ENCODE measurements at places on chromosomes 7 and 10.

DNA sequence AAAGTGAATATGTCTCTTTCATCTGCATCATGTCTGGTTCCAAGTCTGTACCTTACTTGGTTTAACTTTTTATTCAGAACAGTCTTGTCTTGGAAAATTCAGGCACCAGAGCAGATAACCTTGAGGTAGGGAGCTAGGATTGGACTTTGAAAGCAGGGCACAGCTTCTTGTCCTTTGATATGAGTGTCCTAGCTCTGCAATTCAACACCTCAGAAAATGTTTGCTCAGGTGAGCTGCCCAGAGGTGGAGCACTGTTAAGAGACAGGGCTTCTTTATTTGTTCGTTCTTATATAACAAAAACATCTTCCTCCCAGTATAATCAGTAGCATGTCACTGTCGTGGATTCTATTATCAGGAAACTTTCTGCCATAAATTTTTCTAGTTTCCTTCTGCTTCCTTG is 118.3 kb downstream of the LRRC4 start:
- no peak for DNase-seq

DNA sequence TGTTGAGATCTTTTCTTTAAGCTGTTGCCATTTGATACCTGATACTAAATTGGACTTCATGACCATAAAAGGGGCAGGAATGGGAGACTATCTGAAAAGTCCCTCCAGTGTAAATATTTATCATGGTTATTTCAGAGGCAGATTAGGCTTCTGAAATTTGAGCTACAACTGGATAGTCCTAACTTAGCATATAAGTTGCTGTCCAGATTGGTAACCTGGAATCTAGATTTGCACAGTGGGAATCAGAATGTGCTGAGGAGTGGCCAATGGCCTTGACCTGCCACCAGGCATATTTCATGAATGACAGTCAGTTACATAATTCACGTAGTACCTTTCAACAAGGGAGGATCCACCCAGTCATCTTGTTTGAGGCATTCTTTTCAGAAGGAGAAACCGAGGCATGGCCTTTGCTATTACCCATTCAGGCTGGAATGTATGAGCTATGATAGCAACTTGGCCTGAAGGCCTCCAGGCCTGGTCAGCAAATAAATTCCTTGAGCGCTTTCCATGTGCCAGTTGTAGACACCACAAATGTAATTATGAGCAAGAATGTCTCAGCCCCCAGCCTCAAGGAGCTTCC is 80.0 kb downstream of the EEPD1 start:
- DNase-seq, result no peak

DNA sequence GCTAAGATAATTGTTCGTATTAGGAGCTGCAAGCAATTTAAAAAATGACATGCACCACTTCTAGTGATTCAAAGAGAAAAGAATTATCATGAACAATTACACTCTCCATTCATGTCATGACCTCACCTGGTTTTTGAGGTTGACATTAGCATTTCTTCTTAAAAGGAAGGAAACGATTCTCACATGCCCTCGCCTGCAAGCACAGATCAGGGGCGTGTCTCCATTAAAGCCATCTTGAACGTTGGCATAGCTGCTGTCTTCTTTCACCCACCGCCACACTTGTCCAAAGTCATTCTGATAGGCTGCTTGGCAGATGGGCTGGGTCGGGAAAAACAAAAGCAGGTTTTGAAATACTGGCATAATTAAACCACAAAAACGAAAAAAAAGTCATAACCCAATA is 19.9 kb downstream of the ANKRD22 start:
- DNase-seq, result peak; percentile 66

- DNase-seq, result no peak
Observed at GRCh38 chr7:370259-370625, 80.3 kb downstream of the FOXL3 start.

- DNase-seq, result no peak
Observed at GRCh38 chr10:15863733-15864132, 3.4 kb upstream of the MINDY3 start.

- DNase-seq, result peak; percentile 39
Observed at GRCh38 chr7:92246360-92247101, 757 bp downstream of the ANKIB1 start.

- DNase-seq, result no peak
Observed at GRCh38 chr7:37817591-37817960, 30.8 kb upstream of the NME8 start.

DNA sequence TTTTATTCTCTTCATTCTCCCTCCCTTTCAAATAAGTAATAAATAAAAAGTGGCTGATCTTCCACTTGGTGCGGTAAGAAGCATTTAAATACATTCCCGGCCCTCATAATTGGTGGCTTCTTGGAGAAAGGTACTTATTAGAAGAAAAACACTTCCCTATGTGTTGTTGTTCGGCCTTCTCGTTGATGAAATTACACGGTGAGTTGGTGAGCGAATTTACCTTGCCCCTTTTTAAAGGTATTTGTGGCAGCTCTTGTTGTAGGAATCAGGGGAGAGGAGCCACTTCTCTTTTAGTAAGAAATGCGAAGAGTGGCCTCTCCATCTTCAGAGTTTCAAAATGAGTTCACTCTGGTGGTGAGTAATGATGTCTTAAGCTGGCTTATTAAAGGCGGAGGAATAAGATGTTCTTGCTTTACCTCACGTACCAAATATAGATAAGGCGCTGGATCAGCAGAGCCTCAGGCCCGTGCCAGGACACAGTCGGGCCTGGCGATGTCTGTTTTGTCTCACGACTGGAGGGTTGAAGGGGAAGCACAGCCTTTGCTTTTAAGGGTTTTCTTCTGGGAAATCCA is 135.9 kb downstream of the CUX1 start:
- DNase-seq, result no peak

GRCh38 chr10:17455015-17455520 is 673 bp upstream of the ST8SIA6 start:
- DNase-seq, result no peak

DNA sequence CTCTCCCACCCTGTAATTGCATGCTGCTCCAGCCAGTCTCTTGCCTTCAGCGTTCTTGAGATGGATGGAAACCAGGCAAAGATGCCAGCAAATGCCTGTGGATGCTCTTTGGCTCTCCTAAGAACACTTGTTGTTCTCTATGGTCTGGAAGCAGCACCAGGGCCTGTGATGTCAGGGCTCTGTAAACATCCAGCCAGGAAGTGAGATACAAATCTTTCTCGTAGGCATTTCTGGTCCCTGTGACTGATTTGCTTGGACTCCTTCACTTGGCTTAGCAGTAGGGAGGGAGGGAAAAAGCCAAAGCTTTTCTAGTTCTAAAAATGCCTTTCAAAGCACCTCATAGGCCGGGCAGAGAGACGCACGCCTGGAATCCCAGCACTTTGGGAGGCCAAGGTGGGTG is 201.3 kb downstream of the REEP3 start:
- DNase-seq, result no peak

DNA sequence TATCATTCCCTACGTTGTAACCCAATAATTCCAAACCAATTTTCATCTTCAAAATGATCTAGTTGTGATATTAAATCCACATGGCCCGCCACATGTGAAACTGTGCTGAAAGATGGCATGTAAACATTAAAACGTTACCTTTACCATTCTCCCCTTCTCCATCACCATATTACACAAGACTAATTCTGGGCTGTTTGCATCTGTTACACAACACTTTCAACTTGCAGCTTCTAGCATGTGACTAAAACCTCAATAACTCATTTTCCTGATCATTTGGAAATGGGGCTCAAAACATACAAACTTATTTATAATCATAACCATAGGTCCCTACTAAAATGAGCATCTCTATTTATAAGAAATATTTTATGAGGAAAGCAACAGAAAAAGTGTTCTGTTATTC is 4.7 kb downstream of the MTERF1 start:
- DNase-seq, result no peak

DNA sequence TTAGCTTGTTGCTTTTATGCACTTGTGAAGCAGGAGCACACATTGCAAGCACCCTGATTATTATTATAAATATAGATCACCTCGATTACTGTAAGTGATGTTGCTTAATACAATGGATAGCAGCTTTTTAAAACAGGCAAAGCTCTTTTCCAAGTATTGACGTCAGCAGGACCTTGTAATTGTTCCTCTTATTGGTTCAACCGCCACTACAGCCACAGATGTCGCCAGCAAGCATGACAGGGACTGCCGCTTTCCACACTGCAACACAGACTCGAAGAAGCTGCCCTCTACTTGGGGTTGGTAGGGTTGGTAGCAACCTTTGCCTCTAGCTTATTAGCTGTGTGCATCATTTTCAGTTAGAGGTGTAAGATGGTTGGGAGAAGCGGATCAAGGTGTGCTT is 167.6 kb downstream of the ZNF365 start:
- DNase-seq, result no peak

DNA sequence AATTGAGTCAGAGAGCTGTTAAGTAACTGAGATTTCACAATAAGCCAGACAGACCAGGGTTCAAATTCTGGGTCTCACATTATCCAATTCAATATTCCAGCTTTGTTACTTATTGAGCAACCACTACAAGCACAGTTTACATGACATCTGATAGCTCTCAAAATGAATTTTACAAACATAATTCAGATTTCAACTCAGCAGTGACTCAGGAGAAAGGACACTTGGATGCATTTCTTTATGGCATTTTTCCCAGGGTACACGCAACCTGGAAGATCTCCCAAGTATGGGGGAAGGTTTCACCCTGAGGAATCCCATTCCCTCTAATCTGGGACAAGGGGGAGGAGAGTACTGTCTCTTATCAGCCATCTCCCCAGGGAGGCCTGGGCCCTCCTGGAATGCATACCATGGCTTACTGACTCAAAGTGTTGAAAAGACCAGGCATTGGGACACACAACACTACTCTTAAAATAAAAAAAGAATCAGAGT is 102.4 kb downstream of the CFTR start:
- DNase-seq, result no peak

GRCh38 chr10:129325893-129326292 is 141.1 kb upstream of the MGMT start:
- DNase-seq, result no peak

- DNase-seq, result no peak
Observed at GRCh38 chr7:34337163-34337562, 320.9 kb upstream of the NPSR1 start.

- no peak for DNase-seq
Observed at GRCh38 chr7:83921941-83922607, 272.5 kb downstream of the SEMA3A start.

DNA sequence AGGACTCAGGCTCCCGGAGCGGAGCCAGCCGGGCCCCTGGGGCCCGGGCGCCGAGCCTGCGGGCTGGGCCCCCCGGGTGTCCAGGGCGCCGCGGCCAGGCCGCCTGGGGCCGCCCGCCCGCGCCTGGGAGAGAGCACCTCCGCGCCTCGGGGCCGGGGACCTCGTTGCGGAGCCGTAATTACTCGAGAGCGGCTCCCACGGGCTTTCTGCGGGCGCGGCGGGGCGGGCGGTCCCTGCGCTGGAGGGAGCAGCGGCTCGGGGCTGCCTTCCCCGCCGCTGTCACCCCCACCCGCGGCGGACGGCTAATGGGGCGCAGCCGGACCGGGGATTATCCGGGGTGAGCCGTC is 1.5 kb downstream of the GNB2 start:
- DNase-seq, result no peak

DNA sequence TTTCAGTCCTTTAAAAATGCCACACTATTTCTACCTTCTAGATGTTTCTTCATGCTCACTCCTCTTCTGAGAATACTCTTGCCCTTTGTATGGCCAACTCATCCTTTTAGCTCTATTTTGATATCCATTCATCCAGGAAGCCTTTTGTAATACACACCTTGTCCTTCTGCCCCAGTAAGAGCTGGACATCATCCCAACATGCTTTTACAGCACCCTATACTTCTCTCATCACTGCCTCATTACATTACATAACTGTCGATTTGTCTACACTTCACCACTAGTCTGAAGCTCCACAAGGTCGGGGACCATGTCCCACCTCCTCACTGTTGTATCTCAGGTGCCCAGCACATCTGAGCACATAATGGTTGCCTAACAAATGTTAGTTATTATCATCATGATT is 29.2 kb downstream of the PRR15 start:
- no peak for DNase-seq

DNA sequence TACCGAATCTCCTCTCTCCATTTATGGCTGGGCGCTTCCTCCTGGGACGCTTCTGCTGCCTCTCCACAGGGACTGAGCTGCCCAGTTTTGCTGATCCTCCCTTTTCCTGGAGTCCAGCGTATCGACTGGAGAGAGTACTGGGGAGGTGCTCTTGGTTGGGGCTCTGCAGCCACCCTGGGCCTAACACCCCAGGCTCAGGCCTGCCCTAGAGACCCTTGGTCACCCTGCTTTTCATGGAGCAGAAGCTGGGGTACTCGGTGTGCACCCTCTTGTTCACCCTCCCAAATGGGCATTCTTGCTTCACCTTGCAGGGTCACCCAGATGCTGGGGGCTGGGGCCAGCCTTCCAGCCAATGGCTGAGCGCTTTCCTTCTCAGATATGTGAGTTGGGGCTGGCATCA is 88.8 kb upstream of the RET start:
- no peak for DNase-seq

DNA sequence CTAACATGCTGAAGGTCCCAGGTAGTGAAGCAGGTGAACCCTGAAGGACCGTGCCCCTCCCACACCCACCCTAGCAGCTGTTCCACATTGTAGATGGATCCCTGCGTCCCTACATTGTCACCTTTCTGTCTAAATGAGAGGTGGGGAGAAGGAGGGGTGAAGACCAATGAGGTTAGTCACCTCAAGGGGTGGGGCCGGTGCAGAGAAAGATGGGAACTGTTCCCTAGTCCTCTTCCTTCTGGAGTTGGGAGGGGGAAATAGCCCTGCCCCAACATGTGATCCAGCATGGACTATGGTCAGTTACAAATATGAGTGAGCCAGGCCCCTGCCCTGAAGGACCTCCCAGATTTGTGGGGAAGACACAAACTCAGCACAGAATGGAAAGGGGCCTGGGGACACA is 124.5 kb downstream of the LHPP start:
- DNase-seq, result no peak

DNA sequence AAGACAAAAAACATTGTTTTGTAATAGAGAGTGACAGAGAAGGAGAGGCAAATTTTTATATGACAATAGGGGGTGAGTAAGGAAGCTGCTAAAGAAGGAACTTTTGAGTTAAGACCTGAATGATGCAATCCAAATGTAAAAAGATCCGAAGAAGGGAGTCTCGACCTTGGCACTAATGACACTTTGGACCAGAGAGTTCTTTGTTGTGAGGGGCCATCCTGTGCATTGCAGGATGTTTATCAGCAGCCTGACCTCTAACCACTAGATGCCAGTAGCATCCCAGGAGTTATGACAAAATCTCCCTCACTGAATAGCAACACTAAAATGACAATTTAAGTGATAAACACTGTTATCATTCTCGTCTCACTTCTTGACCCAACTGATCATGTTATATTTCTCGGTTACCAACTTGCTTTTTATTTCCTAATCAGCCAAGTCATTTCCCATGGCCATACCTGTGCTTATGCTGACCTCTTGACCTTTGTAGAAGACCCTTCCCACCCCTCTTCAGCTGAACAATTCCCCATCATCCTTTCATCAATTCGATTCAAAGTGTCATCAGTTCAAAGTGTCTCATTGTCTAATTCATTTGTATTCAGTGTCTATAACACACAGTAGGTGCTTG is 30.0 kb downstream of the DGKI start:
- no peak for DNase-seq

GRCh38 chr7:2259480-2259879 is 17.5 kb downstream of the NUDT1 start:
- no peak for DNase-seq

All from CD4-positive, alpha-beta T cell treated with Interleukin-12 subunit alpha and Interleukin-12 subunit beta, for 1 hour (primary cell).